Activated T-helper 1 cell treated with anti-CD3 and anti-CD28 coated beads, Interleukin-2, amount 50 U/mL, for 16 hours (primary cell): ENCODE measurements at places on chromosomes 16 and 17.

GRCh38 chr16:23296994-23297393 is 5.1 kb upstream of the SCNN1B start:
- DNase-seq: no peak

GRCh38 chr17:59388069-59388556 is 56.7 kb downstream of the YPEL2 start:
- DNase-seq: no peak

- DNase-seq: no peak
Observed at GRCh38 chr17:76789235-76789788, 51.4 kb downstream of the MFSD11 start.

- DNase-seq: no peak
Observed at GRCh38 chr16:19289811-19290485, 4.4 kb downstream of the CLEC19A start.

DNA sequence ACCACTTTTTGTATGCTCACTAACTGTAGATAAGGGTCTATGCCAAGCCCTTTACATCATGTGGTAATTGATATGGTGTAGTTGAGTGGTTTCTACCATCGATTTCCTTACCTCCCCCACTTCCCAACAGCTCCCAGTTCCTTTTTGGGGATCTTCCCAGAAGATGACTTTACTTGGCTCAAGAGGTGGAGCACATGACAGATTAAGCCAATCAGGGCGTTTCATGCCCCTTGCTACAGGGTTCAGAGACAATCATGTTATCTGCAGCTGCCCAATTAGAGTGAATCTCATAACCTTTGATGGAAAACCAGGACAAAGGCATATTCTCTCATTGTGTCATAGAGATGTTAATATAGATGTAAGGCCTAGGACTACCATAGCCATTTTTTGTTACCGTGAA is 16.2 kb upstream of the BMERB1 start:
- DNase-seq: no peak

GRCh38 chr17:82843904-82844680 is 4.3 kb upstream of the ZNF750 start:
- no peak for DNase-seq
